Kidney epithelial cell (primary cell): ENCODE measurements at places on chromosomes 6 and 20.

- DNase-seq, result no peak
Observed at GRCh38 chr20:22700367-22700766, 116.0 kb upstream of the FOXA2 start.

- no peak for DNase-seq
Observed at GRCh38 chr20:45011108-45011526, 44.8 kb downstream of the STK4 start.

DNA sequence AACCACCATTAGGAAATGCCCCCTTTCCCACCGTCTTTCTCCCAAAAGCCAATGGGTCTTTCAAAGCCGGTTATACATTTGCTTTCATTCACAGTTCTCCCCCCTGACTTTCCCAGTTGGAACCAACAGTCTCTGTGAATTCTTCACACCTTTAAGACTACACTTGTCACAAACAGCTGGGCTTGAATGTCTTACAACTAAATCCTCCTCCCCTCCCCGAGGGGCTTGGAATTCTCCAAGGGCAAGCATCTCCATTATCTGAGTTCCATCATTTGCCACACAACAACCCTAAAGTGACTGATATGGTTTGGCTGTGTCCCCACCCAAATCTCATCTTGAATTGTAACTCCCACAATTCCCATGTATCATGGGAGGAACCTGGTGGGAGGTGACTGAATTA is 12.9 kb downstream of the ZFP64 start:
- DNase-seq, result no peak

GRCh38 chr20:20466341-20466879 is 98.5 kb downstream of the INSM1 start:
- peak; percentile 7 for DNase-seq

DNA sequence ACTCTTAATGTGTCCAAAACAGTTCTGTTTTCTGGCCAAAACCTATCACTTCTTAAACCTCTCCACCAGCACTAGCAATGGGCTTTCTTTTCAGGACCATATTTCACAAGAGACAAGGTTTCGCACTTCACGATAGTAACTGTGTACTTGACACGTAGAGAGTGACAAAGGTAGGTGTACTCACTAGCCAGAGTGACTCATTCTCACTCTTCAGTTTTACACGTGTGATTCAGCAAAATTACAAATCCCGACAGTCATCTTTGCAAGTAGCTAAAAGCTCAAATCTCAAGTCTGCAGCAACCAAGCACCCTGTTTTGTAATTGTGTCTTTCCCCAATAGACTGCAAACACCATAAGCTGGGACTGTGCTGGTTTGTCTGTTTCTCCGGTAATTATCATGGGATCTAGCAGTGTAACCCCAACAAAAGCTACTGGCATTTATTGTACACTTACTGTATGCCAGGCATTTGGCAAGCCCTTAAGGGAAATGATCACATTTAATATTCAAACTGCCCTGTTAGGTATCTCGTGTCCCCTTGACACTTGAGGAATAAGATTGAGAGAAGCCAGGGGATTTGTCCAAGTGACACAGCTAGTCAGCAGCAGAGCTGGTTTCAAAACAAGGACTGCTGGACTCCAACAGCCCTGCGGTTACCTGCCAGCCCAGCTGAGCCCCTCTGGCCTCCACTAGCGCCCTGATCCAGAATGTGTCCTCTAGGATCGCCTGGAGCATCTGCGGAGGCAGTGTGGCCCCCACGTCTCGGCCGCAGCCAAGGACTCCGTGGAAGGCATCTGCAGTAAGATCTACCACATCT is 9.9 kb downstream of the PCIF1 start:
- DNase-seq, result no peak

- DNase-seq, result peak; percentile 73
Observed at GRCh38 chr6:16136621-16137450, 8.0 kb downstream of the MYLIP start.

- no peak for DNase-seq
Observed at GRCh38 chr6:34476921-34477320, 11.0 kb downstream of the PACSIN1 start.

- DNase-seq, result no peak
Observed at GRCh38 chr6:166598441-166599138, 12.1 kb upstream of the RAMACL start.

DNA sequence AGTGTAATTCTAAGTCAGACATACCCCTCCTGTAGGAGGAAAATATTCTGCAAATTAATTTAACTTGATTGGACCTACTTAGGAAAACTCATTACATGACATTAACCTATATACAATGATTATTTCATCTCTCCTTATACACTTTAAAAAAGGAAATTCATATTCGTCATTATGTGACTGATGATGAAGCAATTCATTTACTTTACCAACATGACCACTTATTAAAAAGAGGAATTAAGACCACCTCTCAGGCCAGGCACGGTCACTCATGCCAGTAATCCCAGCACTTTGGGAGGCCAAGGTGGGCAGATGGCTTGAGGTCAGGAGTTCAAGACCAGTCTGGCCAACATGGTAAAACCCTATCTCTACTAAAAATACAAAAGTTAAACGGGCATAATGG is 11.6 kb downstream of the AKIRIN2 start:
- no peak for DNase-seq

- no peak for DNase-seq
Observed at GRCh38 chr20:47678536-47678935, 106.7 kb downstream of the SULF2 start.

GRCh38 chr6:161901740-161902426 is 628.0 kb upstream of the AGPAT4 start:
- DNase-seq, result no peak

- DNase-seq, result no peak
Observed at GRCh38 chr20:52010541-52010940, 181.0 kb downstream of the ZFP64 start.

DNA sequence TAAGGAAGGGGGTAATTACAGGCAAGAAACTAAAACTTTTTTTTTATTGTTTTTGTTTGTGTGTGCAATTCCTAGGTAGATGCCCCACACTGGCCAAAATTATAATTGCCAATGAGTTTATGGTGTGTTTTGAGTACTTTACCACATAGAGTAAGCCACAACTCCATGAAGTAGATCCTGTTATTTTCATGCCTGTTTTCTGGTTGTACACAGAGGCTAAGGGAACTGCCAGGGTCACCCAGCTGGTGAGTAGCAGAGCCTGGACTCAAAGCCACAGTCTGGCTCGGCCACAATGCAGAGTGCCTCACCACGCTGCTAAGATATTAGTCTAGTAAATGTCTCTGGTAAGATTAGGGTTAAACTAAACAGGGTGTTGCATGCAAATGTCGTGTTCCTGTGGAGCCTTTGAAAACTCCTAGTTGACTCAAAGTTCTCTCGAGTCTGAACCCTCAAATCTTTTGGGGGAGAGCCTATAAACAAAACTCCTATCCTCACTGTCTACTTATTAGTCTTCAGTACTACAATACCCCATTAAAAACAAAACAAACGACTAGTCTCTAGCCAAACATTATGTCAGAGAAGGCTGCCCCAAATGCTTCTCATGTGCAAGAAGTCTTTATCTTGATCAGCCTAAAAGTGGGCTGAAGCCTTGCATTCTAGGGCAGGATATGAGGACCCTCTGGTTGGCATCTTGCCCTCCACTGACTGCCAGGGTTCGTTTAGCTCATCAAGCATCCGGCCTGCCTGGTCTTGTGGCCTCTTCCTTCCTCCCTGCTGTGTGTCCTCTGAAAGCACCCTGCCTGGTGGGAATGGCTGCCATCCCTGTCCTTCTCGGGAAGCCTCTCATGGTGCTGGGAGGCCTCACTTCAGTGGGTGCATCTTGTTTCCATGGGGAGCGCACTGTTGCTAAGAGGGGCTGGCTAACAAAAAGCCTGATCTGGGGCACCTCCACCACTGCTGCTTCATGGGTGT is 4.2 kb downstream of the DUSP22 start:
- no peak for DNase-seq

DNA sequence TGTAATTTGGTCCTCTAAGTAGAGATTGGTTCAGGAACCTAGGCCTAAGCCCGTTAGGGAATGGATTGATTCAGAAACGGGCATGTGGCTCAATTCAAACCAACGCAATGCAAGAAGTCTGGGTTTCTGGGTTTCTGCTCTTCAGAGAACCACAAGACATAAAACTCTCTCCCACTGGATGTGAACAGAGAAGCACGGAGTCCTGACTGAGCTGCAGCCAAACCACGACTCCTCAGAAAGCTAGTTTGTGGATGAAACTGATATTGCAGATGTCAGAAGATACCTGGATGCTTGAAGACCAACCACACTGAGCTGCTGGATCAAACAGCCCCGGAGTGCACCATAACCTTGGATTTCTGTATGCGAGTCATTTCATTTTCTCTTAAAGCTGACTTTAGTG is 50.0 kb downstream of the SOD2 start:
- DNase-seq, result no peak

DNA sequence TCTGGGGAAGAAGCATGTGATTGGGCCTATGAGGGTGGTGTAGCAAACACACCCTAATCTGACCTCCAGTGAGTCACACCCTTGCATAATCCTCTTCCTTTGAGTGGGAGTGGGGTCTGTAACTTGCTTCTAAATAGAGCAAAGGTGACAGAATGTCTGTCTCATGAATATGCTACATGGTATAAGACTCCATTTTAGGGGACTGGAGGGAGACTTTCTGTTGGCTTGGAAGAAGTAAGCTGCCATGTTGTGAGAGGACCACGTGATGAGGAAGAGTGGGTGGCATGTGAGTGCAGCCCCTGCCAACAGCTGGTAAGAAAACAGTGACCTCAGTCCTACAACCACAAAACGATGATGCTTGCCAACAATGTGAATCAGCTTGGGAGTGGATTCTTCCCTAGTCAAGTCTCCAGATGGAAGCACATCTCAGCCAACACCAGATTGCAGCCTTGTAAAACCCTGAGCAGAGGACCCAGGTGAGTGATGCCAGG is 3.7 kb downstream of the AK9 start:
- peak; percentile 42 for DNase-seq

GRCh38 chr6:126672649-126673048 is 332.7 kb downstream of the CENPW start:
- no peak for DNase-seq

GRCh38 chr6:28675600-28675999 is 149.9 kb downstream of the GPX5 start:
- DNase-seq, result no peak

GRCh38 chr20:5626603-5627002 is 123.6 kb upstream of the SHLD1 start:
- no peak for DNase-seq

GRCh38 chr6:25388776-25389175 is 109.6 kb downstream of the CARMIL1 start:
- no peak for DNase-seq

DNA sequence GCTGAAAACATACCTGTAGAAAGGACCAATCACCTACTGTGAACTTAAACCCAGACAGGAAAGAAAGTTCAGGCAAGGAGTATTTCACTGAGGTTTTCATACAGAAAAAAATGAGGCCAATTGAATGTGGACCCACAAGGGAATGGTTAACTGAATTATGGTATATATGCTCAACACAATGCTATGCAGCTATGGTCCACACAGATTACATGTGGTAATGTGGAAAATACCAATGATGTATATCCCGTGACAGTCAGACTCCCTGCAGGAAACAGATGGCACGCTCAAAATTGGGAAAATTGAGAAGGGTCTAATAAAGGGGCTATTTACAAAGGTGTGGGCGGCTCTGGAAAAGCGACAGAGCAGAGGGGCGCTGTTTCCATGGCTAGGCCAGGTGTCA is 47.1 kb upstream of the PIM1 start:
- no peak for DNase-seq

DNA sequence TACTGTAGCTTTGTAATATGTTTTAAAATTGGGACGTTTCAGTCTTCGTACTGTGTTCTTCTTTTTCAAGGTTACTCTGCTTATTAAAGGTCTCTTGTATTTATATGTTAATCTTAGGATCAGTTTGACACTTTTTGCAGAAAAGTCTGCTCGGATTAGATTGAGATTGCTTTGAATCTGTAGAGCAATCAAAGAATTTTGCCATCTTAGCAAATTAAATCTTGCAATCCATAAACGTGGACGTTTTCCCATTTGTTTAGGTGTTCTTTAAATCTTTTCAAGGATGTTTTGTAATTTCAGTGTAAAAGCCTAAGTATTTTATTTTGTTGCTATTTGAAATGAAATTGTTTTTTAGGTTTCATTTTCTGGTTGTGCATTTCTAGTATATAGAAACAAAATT is 78.0 kb upstream of the GTSF1L start:
- DNase-seq, result no peak

- no peak for DNase-seq
Observed at GRCh38 chr20:21490105-21490504, 23.8 kb downstream of the NKX2-2 start.

DNA sequence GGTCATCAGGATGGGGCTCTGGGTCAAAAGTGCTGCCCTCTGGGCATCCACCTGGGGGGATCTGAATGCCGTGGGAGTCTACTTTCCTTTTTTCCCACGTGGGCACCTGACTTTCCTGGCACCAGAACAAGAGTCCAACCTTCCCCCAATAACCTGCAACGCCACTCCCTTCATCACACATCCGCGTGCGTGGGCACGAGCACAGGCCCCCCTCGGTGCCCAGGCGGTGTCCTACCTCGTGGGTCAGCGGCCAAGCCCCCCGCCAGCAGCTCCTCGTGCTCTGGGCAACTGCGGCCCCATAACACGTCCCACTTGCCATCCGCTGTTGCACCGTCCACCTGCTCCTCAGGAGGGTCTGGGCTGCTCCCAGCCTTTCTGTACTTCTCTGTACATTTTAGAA is 87.0 kb downstream of the YTHDF1 start:
- no peak for DNase-seq

DNA sequence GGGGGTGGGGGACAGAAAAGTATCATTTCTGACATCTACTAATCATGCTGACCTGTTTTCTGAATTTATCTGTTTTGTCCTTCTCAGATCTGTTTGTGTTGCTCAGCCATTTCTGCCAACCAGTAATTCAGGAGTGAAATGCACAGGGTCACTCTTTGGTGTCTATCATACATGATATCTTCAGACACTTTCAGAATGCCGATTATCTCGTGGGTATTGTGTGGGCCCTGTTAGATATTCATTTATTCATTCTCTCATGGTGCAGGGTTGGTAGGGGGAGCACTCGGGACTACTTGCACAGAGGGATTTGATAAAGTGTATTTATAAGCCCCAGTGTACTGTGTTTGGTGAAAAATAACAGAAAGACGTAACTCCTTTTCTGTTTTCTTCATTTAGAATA is 101.2 kb upstream of the CITED2 start:
- no peak for DNase-seq

DNA sequence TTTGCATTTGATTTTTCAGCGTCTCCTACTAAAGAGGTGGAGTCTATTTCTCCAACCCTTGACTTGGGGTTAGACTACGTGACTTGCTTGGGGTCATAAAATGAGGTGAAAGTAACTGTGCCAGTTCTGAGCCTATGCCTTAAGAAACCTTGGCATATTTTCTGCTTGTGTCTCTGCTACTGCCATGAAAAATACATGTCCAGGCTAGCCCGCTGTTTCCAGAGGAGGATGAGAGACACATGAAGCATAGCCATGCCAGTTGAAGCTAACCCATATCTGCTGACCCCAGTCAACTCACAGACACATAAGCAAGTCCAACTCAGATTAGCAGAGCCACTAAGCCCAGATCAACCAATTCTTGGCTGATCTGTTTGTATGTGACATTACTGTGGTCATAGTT is 38.7 kb downstream of the SCP2D1 start:
- no peak for DNase-seq
